Osteocyte (in vitro differentiated cells): ENCODE measurements at places on chromosomes 3 and 15. TPM values are rescaled to one million over a fixed set of nuclear protein-coding genes. Genes with fewer than 3 reads are reported as not detected.

GRCh38 chr15:31382713-31383045 is 56.0 kb downstream of the KLF13 start:
- DNase-seq: no peak

DNA sequence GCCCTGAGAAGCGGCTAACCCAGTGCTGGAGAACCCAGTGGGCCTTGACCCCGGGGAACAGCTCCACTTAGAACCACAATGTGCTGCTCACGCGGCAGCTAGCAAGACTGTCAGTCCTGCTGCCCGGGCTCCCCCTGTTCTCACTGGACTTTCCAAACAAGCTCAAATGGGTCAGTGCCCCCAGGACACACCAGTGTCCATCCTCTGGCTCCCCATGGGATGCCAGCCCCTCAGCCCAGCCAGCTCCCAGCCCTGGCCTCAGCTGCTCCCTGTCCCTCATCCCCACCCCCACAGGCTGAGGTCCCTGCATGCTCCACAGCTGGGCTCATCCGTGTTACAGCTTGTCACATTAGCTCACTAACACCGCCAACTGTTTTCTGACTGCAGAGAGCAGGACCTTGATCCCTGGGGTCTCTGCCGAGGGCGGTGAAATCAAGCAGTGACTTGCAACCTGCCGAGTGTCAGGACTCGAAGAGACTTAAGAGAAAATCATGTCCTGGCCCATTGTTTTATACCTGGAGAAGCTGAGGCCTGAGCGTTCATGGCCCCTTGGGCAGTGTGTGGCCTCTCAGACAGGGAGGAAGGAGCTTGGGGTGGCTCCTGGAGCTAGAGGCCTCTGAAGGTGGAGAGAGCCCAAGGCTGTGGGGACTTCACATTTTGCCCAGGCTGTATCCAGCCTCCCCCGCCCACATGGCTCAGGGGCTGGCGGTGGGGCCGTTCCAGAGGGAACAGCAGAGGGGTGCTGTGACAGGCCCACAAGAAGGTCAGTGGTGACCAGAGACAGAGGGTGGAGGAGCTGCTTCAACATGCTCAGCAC is 157.5 kb downstream of the MEGF11 start:
- DNase-seq: no peak

DNA sequence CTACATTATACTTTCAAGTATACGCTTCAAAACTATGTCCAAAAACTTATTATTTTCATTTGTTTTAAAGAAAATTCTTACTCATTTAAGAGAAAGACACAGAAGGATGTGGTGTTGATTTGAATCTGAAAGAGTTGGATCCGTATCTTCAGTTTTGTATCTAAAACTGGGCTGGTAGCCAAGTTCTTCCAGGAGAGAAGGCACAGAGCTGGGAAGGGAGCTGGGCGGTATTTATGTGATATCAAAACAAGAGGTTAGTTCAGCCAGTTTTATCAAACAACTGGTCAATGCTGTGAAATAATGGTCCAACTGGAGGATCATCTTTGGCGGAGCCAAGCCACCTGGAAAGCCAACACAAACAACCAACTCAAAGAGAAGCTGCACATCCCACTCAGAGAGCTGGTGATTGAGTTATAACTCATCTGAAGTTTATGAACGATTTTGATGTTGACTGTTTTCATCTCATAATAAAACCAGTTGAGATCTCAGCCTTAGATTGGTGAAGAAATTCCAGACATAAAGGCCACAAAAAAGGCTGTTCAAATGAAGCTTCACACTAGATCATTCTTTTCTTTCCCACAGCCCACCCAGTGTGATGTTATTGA is 489.6 kb upstream of the RASGRP1 start:
- no peak for DNase-seq

DNA sequence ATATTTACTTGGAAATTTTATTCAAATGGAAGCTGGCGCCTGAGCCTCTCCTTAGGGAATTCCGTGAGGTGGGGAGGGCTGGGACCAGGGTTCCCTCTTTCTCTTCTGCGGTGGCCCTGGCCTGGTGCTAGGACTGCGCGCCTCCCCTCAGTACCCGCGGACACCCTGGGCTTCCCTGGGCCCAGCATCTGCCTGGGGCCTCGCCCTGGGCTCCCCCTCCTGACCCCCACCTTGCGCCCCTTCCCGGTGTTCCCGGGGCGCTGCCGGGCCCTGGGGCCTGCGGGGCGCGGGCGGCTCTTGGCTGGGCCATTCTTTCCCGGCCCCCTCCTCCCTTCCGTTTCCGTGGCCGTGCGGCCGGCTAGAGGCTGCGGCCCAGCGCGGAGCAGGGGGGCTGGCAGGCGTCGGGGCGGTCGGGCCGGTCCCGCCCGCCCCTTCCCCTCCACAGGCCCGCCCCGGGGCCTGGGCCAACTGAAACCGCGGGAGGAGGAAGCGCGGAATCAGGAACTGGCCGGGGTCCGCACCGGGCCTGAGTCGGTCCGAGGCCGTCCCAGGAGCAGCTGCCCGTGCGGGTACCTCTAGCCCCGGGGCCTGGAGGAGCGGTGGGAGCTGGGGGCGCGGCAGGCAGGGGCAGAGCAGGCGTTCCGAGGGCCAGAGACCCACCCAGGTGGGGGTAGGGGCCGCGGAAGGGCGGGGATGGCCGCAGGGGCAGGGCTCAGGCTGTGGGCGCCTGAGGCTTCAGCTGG is at the start of gene FES:
TSS of gene FES (plus strand) at position 529 of the 743 bp plus-strand sequence. CDS start 542 bp downstream, outside the sequence.
- no peak for DNase-seq

DNA sequence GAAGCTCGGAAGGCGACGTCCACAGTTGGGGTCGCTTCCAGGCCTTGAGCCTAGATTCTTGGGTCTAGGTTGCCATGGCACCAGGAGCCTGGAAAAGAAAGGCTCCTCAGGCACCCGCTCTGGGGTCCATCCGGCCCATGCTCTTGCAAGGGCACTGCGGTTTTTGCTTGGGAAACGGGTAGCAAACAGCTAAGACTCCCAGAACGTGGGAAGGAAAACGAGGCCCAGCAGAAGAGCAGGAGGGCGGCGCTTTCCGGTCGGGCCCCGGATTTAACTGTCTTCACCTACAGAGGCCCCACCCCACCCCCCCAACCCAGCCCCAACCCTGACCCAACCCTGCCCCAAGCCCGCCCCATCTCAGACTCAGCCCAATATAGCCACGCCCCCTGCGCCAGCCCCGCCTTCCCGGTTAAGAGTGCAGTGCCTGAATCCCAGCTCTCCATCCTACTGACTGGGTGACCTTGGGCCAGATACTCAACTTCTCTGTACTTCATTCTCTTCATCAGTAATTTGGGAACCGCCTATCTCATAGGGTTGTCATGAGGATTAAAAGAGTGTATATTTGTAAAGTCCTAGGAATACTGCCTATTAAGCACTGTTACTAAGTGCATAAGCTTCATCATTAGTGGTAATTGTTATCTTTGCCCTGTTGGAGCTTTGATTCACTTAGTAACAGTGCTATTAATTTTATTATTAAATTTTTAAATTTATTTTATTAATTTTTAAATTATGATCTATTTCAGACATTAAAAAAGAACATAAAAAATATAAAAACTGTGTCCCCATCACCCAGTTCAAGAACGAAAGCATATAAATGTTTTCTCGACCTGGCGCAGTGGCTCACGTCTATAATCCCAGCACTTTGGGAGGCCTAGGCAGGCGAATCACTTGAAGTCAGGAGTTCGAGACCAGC is 28.4 kb upstream of the SMAD6 start:
- DNase-seq: no peak

CLSTN2 gene
- 143 and 161 TPM in 2 replicates for total RNA-seq

DOCK3 gene
- 0.24 and 0.34 TPM in 2 replicates for total RNA-seq

GRCh38 chr3:108393128-108393900 is 97.0 kb downstream of the HHLA2 start:
- no peak for DNase-seq

- no peak for DNase-seq
Measured at GRCh38 chr3:124174476-124174875, 182.6 kb upstream of the ROPN1 start.
